ENCODE measurements at places on chromosomes 12 and 14.
A peak's percentile ranks its signal among the peaks of the same experiment; 100 is the strongest.

DNA sequence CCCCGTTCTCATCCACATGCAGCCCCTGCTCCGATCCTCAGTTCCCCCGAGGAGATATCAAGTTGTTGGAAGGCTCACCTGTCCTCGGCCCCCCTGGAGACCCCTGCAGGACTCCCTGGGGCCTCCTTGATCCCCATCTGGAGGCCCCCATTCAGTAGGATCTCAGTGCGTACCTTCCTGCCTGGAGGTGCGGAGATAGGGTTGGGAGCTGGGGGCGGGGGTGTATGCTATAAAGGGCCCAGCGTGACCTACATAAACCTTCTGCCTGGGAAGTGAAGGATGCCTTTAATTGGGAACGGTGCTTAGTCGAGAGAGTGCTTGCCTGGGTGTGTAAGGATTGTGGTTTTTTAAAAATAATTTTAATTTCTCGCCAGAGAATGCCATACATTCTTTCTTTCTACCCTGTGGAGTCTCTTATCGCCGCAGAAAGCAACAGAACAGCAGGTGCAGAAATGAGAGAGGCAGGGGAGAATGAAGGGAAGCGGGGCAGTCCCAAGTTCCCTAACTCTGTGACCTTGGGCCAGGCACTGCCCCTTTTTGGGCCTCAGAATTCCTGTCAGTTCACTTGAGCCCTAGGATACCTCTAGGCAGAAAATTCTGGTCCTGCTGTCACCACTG lies 153.7 kb downstream of the TSPAN9 start:
- DNase-seq = no peak

- no peak for DNase-seq
Observed at GRCh38 chr14:52873694-52874093, 77.2 kb downstream of the FERMT2 start.

- DNase-seq = no peak
Observed at GRCh38 chr12:2629051-2629450, 165.7 kb upstream of the FKBP4 start.

DNA sequence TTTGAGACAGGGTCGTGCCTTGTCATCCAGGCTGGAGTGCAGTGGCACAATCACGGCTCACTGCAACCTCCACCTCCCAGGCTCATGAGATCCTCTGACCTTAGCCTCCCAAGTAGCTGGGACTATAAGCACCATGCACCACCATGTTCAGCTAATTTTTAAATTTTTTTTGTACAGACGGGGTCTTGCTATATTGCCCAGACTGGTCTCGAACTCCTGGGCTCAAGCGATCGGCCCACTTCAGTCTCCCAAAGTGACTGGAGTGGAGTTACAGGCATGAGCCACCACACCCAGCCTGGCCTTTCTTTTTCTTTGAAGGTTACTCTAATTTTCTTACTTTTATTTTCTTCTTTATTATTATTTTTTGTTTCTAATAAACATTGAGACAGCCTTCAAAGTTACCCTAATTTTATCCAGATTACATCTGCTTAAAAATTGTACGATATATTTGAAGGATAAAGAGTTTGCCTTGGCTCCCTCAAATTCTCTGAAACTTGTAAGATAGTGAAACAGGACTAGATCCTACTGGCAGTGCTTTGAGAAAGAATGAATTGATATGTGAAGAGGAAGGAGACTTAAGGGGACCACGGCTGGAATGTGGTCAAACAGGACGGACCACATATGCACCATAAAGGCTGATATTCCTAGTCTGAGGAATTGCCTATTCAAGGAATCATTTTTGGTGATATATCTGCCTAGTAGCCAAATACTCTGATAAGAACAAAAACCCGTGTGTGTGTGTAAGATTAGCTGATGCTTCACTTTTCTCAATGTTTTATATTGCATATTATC lies 14.1 kb upstream of the SINHCAF start:
- no peak for DNase-seq

DNA sequence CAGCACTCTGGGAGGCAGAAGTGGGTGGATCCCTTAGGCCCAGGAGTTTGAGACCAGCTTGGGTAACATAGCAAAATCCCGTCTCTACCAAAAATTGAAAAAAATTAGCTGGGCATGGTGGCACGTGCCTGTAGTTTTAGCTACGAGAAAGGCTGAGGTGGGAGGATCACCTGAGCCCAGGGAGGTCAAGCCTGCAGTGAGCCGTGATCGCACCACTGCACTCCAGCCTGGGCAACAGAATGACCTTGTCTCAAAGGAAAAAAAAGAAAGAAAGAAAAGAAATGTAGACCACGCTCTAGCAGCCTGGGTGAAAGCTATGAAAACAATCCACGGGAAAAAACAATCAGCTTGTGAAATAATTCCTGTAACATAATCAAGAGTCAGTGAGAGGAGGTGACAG lies 29.0 kb downstream of the SARNP start:
- DNase-seq = no peak

GRCh38 chr12:15183821-15184220 lies 37.4 kb downstream of the RERG start:
- peak; percentile 27 for DNase-seq

- DNase-seq = no peak
Observed at GRCh38 chr14:34179727-34180126, 228.9 kb upstream of the EGLN3 start.

DNA sequence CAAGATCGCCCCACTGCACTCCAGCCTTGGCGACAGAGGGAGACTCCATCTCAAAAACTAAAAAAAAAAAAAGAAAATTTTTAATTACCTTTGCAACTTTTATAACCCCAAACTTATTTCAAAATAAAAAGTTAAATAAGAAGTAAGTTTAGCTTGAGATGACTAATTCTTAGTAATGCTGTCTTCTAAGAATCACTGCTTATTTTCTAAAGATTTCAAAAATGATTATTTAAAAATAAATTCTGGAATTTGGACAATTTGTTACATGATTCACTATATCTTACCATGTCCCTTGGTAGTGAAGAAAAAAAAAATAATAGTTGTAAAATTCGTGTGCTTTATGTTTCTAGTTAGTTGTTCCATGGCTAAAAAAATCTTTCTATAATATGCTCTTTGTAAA lies 11.6 kb upstream of the HECTD1 start:
- no peak for DNase-seq

- DNase-seq = no peak
Observed at GRCh38 chr14:103361867-103362266, 23.3 kb upstream of the MARK3 start.
